ENCODE measurements at places on chromosomes 7 and 10.

DNA sequence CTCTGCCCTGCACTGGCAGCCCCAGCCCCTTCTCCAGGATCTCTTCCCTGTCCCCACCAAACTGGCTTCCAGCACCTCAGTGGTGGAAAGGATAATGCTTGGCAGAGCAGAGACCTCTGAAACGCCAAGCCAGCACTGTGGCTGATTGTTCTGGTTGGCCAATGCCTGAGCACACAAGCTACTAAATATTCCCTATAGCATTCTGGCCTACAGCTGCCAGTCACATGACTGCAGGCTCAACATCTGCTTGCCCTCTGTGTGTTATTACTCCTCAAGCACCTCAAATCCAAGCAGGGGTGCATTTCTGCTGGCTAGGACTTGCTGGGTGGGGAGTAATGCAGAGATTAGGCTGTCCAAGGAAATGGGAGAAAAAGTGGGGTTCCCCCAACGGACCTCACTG lies 6.1 kb downstream of the TBATA start:
- DNase-seq = no peak

DNA sequence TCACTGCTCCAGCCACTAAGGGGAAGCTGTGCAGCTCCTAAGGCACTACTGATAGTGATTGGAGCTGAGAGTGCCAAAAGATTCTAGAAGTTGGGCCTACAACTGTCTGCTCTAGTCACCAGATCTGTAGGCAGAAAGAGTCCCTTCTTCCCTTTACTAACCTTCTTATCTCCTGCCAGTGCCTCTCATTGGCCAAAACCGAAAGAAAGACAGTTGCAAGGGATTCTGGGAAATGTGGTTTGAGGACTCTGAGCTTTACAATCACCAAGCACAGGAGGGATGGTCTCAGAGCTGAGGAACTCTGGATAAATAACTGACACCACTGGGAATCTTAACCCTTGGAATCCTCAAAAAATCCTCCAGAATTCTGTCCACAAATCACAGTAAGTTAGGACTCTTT lies 615.8 kb downstream of the CCSER2 start:
- DNase-seq = no peak

- DNase-seq = no peak
Measured at GRCh38 chr7:116546054-116546453, 21.2 kb downstream of the CAV1 start.

GRCh38 chr7:49772916-49773217 lies 571 bp upstream of the VWC2 start:
- DNase-seq = no peak

DNA sequence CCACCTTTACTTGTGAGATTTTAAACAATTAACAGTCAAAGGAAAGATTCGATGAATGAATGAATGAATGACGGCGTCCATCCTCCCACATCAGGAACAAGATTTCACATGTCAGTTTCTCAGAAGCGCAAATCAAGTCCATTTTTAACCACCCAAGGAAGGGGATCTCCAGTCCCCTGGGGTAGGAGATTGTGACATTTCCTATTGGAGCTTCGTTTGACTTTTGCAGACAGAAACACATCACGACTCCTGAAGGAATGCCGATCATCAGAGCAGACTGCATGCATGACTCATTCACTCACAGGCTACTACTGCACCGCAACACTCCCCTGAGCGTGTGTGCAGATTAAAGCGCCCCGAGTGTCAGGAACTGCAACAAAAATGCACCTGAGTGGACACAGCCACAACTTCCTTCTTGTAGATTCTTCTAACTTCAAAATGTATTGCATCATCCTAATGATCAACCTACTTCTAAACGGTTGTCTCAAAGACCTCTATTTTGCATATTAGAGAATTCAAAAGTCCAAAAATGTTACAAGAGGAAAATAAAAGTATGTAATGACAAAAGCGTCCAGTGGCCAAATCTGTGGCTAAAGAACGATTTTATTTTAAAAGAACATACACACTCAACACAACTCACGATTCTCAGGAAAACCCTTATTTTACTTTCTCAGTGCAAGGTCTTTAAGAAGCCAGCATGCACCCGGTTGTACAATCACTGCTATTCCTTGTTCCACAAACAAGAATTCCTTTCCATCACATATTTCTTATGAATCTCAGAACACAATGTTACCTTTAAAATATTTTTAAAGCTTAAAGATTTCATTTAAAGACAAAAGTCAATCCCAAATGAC lies 172.6 kb downstream of the FAM107B start:
- peak; percentile 31 for DNase-seq

DNA sequence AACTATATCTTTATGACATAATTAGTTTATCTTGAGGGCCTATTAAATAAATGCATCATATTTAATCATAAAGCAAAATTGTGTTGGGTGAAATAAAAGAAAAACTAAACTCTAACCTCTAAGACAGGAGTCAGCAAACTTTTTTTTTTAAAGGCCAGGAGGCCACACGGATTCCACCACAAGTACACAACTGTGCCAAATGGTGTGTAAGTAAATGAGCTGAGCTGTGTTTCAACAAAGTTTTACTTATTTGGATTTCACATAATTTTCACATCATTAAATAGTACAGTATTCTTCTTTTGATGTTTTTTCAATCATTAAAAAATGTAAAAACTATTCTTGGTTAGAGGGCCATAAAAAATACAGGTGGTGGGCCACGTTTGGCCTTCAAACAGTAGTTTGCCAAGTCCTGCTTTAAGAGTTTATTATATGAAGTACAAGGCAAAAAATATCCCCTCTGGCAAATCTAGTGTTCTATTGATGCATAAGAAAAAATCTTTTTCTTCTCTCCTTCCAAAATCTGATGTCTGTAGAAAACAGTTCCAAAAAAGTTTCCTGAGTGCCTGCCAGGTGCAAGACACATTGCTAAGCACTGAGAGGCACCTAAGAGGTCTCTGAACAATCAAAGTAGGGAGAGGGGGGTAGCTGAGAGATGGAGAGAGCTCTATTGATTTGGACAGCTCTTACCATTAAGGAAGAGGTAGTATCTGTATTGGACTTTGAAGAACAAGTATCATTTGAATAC lies 26.5 kb upstream of the SPOCK2 start:
- DNase-seq = no peak

GRCh38 chr7:32890793-32891042 lies 842 bp downstream of the KBTBD2 start:
- no peak for DNase-seq

DNA sequence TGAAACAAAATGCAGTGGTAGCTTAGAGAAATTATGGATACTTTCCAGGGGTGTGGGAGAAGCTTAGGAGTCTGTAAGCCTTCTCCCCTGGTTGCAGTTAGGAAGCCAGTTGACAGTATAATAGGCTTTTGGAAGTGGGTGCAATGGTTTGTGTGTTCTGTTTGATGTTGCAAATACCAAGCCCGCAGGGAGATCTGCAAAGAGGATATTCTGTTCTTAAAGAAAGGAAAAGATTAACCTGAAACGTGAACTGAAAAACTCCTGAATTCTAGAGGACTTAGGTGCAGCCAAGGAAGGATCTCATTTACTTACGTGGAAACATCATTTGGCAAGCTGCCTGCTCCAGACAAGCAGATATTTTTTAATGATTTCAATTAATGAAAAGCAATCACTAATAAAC lies 496.6 kb downstream of the AUTS2 start:
- no peak for DNase-seq

GRCh38 chr10:128901236-128901635 lies 565.8 kb upstream of the MGMT start:
- no peak for DNase-seq

- DNase-seq = no peak
Measured at GRCh38 chr7:129949292-129950133, 3.2 kb downstream of the UBE2H start.

DNA sequence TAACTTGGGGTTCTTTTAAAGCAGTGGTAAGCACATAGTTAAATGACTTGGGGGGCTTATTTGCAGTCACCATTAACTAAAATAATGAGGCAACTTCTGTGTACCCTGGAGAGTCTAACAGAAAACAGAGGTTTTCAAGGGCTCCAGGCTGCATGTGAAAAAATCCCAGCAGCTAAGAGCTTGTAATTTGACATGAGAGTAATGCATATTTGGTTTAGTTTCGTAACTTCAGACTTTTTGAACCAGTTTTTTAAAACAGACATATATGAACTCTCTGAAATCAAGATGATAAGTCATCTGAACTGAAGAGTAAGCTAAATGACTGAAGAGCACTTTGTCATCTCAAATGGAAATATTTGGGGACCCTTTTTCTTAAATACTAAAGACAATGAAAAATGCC lies 40.2 kb upstream of the IFRD1 start:
- DNase-seq = no peak

GRCh38 chr10:97154781-97155180 lies 31.0 kb downstream of the SLIT1 start:
- DNase-seq = no peak

DNA sequence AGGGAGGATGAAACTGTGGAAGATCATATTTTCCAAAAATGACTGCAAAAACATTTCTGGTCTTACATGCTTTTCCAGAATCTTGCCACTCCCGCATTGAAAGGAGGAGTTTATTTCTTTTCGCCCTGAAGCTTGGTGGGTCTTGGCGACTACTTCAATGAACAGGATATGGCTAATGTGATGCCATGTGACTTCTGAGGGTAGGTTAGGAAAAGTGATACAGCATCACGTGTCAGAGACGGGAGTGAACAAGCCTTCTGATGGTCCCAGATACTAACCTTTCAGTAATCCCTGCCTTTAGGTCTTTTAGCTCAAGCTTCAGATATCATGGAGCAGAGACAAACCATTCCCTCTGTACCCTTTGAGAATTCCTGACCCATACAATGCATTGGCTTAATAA lies 192.2 kb upstream of the HPS1 start:
- DNase-seq = no peak

- no peak for DNase-seq
Measured at GRCh38 chr7:47478017-47478344, 103.9 kb downstream of the TNS3 start.

DNA sequence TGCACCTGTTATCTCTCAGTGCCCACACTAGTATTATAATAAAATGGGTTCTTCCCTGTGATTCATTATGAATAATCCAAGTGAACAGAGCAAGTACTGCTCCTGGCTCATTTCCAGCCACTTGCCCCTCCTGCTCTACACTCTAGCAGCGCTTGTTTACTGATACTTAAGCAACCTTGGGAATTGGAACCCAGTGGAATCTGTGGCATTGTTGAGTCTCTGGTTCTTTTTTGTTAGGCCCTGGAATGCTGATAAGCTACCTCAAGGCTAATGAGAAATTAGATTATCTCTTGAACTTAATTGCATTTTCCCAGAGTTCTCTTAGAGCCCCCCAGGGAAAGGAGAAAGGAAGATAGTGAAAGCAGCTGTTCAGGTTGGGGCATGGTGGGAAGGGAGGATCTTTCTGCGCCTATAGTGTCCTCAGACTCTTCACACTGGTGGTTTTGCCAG lies 34.0 kb downstream of the PRKAR2B start:
- no peak for DNase-seq

GRCh38 chr10:44427479-44427878 lies 42.6 kb upstream of the CXCL12 start:
- no peak for DNase-seq

- DNase-seq = no peak
Measured at GRCh38 chr7:151863386-151864079, 13.4 kb downstream of the PRKAG2 start.

- DNase-seq = no peak
Measured at GRCh38 chr10:115026746-115027140, 66.4 kb upstream of the ATRNL1 start.

DNA sequence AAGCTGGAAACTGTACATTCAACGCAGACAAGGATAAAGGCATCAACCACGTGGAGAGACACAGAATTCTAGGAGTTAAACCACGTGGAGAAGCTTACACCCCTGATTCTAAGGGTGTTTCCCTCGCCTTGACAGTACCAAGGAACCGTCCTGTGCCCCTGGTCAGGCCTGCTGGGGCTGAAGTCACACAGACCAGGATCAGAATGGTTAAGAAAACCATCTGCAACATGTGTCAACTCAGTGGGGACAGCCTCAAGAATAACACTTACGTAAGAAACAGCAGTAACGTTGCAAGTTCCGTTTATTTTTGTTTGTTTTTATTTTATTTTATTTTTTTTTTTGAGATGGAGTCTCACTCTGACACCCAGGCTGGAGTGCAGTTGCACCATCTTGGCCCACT lies 55.6 kb downstream of the CHST15 start:
- DNase-seq = no peak

GRCh38 chr7:4070214-4070613 lies 611.9 kb upstream of the FOXK1 start:
- DNase-seq = no peak

DNA sequence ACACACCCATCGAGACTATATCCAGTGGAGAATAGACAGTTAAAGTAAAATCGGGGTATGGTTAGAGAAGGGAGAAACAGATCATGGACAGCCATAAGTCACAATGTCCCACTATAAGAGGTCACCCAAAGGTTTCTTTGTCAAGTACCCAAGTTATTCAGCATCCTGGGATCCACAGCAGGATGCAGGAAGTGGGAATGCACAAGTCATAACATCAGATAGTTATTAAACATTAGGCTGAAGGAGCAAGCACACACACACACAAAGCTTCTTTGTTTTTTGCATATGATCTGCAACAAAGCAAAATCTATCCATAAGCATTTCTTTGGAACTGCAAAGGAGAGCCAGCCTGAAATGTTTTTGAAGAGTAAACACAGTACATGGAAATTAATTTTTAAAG lies 111.6 kb downstream of the NOC3L start:
- no peak for DNase-seq

GRCh38 chr7:19677180-19677579 lies 31.7 kb downstream of the POLR1F start:
- no peak for DNase-seq

GRCh38 chr7:135166338-135166990 lies 4.0 kb downstream of the CYREN start:
- DNase-seq = no peak

DNA sequence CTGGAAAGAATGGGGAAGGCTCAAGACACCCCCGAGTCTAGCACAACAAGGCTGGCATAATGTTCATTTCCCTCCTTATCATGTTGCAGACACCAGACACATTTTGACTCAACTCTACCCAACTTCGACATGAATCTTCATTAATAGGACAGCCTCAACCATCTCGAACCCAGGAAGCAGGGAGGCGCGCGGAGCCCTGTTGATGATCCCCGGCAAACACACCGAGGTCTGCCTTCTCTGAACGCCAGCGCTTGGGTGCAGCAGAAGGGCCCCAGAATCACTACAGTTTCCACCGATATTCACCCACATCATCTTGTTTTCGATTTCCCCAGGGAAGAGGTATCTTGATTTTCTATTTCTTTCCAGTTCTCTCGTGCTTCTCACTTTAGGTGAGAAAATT lies 563.6 kb downstream of the TCERG1L start:
- no peak for DNase-seq

DNA sequence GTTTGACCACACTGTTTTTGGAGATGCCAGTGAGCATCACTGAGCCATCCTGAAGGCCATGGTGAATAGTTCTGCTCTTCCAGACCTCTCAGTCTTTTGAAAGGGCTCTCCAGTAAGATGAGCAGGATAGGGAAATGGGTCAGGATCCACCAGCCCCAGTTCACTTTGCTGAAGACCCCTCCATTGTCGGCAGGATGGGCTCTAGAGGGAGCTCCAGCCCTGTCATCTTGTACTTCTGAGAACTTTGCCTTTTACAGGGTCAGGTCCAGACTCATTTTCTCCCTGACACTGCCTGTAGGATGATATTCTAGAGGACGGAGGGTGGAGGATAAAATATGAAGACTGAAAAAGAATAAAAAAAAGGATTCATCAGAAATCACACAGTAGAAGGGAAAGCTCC lies 13.1 kb downstream of the LHFPL3 start:
- no peak for DNase-seq
